ENCODE measurements at places on chromosomes 4 and X. TPM values are rescaled to one million over a fixed set of nuclear protein-coding genes. Genes with fewer than 3 reads are reported as not detected.

- no peak for DNase-seq
- no peaks in the 10 kb centered on the region for H3K36me3 ChIP-seq
- no peaks in the 10 kb centered on the region for H3K27me3 ChIP-seq
- H3K4me3 ChIP-seq: no peak overlapping the region
Observed at GRCh38 chr4:24211856-24212255, 322.0 kb upstream of the PPARGC1A start.

DNA sequence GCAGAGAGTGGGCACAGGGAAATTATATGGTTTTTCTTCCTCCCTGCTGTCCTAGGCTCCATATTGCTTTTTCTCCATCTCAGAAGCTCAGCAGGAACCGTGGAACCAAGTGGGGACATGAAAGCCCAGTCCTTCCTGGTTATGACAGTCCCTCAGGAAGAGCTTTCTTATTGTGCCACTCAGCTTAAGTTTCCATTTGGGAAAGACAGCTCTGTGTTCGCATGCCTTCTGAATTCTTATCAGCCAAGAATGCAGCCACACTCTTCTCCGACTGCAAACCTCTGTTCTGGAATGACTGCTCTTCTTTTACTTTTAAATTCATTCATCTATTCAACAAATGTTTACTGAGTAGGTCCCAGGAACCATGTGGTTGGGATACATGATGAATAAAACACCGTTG is 58.0 kb upstream of the PPARGC1A start:
- H3K27me3 ChIP-seq: no peaks in the 10 kb centered on the region
- no peak overlapping the region for H3K4me3 ChIP-seq
- DNase-seq: no peak
- H3K4me1 ChIP-seq: peaks cover 5% of the 10 kb centered on the region
- H3K36me3 ChIP-seq: no peaks in the 10 kb centered on the region
- H3K27ac ChIP-seq: no peak overlapping the region

GRCh38 chr4:119641765-119642164 is 13.2 kb upstream of the PDE5A start:
- peaks cover 4% of the 10 kb centered on the region for H3K4me1 ChIP-seq
- H3K27me3 ChIP-seq: no peaks in the 10 kb centered on the region
- no peaks in the 10 kb centered on the region for H3K36me3 ChIP-seq
- DNase-seq: no peak
- no peak overlapping the region for H3K4me3 ChIP-seq

RXFP1 gene
- not detected for total RNA-seq

DNA sequence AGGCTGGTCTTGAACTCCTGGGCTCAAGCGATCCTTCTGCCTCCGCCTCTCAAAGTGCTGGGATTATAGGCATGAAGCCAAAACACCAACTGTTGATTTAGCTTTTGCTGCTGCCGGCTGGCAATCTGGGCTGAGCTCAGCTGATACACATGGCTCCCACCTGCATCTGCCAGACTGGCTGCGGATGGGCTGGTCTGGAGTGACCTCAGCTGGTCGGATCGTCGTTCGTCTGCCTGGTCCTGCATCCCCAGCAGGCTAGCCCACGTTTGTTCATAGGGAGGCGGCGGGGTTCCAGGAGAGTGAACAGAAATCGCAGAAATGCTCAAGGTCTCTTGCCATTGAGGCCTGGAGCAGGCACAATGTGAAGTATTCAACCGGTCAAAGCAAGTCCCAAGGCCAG is 74.4 kb upstream of the DDX3X start:
- no peak overlapping the region for H3K4me3 ChIP-seq
- no peaks in the 10 kb centered on the region for H3K36me3 ChIP-seq
- no peak for DNase-seq
- H3K4me1 ChIP-seq: no peaks in the 10 kb centered on the region
- H3K27me3 ChIP-seq: no peaks in the 10 kb centered on the region

S100G gene
- total RNA-seq: not detected

DNA sequence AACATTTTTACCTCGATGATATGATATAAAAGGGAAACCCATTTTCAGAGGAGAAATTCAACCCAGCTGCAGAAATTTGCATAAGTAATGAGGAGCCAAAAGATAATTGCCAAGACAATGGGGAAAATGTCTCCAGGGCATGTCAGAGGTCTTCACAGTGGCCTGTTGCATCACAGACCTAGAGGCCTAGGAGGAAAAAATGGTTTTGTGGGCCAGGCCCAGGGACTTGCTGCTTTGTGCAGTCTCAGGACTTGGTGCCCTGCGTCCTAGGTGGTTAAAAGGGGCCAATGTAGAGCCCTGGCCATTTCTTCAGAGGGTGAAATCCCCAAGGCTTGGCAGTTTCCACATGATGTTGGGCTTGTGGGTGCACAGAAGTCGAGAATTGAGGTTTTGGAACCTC is 106.9 kb downstream of the CPXCR1 start:
- H3K36me3 ChIP-seq: no peaks in the 10 kb centered on the region
- H3K27ac ChIP-seq: no peak overlapping the region
- H3K27me3 ChIP-seq: no peaks in the 10 kb centered on the region
- no peak for DNase-seq
- H3K4me1 ChIP-seq: no peaks in the 10 kb centered on the region

GABRG1 gene
- total RNA-seq: not detected

- DNase-seq: no peak
- H3K4me1 ChIP-seq: peaks cover 10% of the 10 kb centered on the region
- H3K27ac ChIP-seq: no peak overlapping the region
- H3K36me3 ChIP-seq: no peaks in the 10 kb centered on the region
Observed at GRCh38 chr4:30855232-30855631, 135.1 kb downstream of the PCDH7 start.

SHROOM3 gene
- total RNA-seq: 20.2 TPM

TRAM1L1 gene
- 1.2 TPM for total RNA-seq
